Keratinocyte (primary cell): ENCODE measurements at places on chromosomes 2 and 18.

DNA sequence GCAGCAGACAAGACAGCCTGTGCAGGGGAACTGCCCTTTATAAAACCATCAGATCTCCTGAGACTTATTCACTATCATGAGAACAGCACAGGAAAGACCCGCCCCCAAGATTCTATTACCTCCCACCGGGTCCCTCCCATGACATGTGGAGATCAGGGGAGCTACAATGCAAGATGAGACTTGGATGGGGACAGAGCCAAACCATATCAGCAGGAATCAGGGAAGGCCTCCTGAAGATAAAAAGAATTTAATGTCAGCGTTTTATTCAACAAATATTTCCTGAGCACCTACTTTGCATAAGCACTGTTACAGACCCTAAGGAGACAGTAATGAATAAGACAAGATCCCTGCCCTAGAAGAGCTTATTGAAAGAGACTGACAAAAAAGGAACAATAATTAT, 105.0 kb downstream of the AP1S3 start:
- no peak for DNase-seq

- no peak for DNase-seq
Observed at GRCh38 chr2:216274194-216274840, 98.0 kb downstream of the MARCHF4 start.

- no peak for DNase-seq
Observed at GRCh38 chr18:27839141-27839540, 337.8 kb downstream of the CDH2 start.

GRCh38 chr2:152055366-152056108, 43.3 kb downstream of the CACNB4 start:
- peak; percentile 28 for DNase-seq

DNA sequence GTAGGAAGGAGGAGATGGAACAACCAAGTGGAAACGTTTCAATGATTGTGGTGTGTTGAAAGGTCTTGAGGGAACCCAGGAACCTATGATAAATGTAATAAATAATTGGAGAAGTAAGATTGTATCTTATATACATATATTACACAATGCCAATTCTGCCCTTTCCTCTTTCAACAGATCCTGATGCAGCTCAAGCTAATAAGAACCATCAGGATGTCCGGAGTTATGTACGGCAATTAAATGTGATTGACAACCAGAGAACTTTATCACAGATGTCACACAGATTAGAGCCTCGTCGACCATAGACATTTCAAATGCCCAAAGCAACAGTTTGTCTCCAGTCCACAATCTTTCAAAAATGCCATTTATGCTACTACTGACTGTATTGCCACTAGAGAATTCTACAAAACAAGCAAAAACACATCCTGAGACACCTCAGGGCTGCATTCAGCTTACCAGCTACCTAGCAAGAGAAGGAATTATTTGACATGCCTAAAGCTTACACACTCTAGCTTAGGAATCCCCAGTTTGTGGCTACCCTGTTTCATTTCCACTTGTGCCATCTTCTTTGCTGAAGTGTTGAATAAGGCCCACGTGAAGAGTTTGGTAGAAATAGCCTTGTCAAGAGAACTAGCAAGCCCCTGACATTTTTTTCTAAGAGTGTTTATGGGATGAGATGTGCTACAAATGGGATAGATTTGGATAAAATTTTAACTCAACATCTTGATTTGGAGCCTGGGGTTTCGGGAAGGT, 24.0 kb upstream of the MAP3K20 start:
- no peak for DNase-seq

DNA sequence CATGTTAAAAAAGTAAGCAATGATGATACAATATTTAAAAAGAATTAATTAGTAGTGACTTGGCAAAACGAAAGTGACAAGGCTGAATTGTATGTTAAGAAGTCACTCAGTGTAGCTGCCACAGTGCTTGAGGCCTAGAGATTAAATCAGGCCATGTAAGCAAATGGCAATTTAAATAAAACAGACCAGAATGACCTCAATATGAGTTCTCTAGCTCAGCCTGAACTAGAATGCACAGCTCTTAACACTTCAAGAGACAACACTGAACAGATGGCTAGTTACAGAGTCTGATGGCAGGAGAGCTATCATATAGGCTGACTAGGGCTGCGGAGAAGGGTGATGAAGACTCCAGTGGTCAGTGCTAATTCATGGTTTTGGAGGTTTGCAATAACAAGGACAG, 117.9 kb upstream of the ZBTB14 start:
- DNase-seq = no peak

DNA sequence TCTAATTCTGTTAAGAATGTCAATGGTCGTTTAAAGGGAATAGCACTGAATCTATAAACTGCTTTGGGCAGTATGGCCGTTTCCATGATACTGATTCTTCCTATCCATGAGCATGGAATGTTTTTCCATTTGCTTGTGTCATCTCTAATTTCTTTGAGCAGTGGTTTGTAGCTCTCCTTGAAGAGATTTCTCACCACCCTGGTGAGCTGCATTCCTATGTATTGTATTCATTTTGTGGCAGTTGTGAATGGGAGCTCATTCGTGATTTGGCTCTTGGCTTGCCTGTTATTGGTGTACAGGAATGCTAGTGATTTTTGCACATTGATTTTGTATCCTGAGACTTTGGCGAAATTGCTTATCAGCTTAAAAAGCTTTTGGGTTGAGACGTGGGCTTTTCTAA, 38.3 kb upstream of the WDR75 start:
- DNase-seq = no peak

DNA sequence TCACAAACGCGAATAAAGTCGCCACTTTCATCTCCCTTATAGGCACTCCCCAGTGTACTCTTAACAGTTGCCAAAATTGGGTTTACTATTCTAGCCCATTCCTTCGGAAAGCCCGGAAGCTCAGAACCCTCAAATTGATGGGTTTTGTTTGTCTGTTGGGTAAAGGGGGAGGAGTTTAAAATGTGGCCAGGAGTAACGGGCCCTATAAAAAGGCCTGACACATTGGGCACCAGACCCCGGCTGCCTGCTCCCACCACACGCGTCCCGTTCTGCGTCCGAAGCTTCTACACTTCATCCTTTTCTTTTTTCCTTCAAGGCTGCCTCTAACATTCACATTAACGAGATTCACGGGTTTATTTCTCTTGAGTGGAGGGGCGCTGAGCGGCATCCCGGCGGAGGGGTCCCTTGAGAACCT, 837 bp downstream of the NHEJ1 start:
- DNase-seq = no peak

DNA sequence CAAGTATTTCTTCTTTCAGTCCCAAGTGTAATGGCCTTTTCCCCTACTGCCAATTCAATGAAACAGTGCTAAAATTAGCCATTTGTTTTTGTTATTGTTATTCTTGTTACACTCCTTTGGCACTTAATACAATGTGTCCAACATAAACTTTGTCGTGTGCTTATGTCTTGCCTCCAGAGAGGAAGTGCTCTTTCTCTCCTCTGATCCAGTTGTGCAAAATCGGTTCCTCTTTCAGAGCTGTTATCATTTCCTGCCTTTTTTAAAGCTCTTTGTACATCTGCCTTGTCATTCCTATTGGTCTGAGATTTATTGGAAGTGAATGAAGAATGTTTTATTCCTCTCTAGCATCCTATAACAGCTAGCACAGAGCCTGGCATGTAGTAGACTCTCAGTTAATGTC, 623.2 kb upstream of the ID2 start:
- DNase-seq = no peak

GRCh38 chr2:144455987-144456386, 63.9 kb downstream of the ZEB2 start:
- DNase-seq = no peak

GRCh38 chr2:140842110-140842509, 1288.7 kb downstream of the LRP1B start:
- DNase-seq = no peak

GRCh38 chr2:230842473-230842872, 22.3 kb upstream of the ITM2C start:
- no peak for DNase-seq

GRCh38 chr2:14451312-14451711, 181.2 kb upstream of the LRATD1 start:
- DNase-seq = no peak

DNA sequence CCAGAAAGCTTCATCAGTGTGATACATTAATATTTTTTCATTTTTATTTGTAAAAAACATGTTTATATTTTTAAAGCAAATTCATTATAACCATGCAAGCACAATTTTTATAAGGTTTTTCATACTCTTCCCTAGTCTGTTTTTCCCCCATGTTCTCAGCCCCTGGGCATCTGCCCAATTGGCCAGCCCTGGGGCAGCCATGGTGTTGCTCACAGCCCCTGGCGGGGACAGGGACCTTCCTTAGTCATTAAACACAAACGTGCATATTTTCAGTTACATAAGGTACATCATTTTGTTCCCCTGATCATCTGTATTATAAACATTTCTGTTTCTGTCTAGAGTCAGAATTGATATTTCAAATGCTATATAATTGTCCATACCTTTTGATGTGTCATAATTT, 150.0 kb downstream of the ESCO1 start:
- no peak for DNase-seq

- DNase-seq = peak; percentile 45
Observed at GRCh38 chr2:138209009-138209408, 244.7 kb downstream of the HNMT start.

GRCh38 chr2:175476374-175476773, 294.9 kb upstream of the ATP5MC3 start:
- no peak for DNase-seq

GRCh38 chr2:221970389-221970788, 328.4 kb downstream of the PAX3 start:
- DNase-seq = no peak

GRCh38 chr18:40366521-40366920, 1588.5 kb upstream of the PIK3C3 start:
- no peak for DNase-seq

DNA sequence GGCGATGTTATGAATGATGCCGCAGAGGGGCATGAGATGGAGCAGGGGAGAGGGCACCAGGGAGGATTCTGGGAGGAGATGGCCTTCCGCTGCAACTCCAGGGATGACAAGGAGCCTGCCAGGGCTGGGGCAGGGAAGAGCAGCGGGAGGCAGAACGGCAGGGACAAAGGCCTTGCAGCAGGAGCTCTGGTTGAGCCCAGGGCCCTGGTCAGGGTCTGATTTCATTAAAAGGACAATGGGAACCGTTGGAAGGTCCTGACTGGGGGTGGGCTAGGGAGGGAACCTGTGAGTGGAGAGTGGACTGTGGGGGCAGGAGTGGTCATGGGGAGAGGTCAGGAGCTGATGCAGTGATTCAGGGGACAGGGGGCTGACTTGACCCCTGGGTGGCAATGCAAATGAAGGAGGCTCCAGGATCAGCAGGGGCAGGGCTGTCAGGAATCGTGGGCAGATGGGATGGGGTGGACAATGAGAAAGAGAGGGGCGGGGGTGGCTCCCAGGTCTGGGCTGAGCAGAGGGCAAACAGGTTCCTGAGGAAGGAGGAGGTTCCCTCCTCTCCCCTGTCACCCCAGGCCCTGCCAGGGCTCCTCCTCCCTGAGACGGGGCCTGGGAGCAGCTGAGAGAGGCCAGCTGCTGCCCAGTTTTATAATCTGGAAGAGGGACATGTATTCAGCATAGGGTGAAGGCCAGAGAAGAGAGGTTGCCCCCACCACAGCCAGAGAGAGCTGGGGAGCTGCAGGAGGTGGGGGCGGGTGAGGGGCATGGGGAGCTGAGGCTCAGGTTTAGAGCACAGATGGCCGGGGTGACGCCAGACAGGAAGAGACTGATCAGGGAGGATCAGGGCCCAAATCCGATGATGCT, 7.3 kb upstream of the DUSP2 start:
- no peak for DNase-seq

- DNase-seq = no peak
Observed at GRCh38 chr2:37324786-37325624, at the start of gene PRKD3. Gene PRKD3, minus strand, starts transcription at chr2:37324833. Its CDS starts 8,309 bp downstream, at chr2:37316524.

- DNase-seq = no peak
Observed at GRCh38 chr2:108226564-108226963, 13.2 kb upstream of the SULT1C3 start.

DNA sequence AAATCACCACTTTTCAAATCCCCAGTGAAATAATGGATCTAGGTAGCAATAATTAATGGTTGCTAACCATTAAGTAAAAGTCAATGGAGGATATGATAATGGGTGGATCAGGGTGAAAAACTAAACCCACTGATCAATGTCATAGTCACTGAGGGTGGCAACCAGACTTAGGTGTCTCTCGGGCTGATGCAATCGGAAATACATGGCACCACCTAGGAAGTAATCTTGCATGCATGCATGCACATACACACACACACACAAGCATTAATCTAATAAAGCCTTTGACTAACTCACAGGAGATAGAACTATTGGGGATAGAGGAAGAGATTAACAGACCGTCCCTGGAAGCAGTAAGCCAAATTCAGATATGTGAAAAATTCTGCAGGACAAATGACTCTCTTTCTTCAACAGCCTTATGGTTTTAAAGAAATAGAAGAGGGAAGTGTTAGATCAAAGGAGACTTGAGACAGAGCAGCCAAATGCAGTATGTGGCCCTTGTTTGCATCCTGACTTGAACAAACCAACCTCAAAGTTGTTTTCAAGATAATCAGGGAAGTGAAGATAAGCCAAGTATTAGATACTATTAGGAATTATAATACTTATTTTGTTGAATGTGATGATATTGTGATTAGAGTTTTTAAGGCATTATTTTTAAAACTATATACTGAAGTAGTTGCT, 186.0 kb upstream of the RMP24 start:
- no peak for DNase-seq

- no peak for DNase-seq
Observed at GRCh38 chr18:7023581-7023980, 94.0 kb downstream of the LAMA1 start.

GRCh38 chr2:64196963-64197362, 52.7 kb upstream of the PELI1 start:
- DNase-seq = no peak
